Myocyte (in vitro differentiated cells): ENCODE measurements at places on chromosomes 5 and 9. TPM values are rescaled to one million over a fixed set of nuclear protein-coding genes. Genes with fewer than 3 reads are reported as not detected.
A peak's percentile ranks its signal among the peaks of the same experiment; 100 is the strongest.

DNA sequence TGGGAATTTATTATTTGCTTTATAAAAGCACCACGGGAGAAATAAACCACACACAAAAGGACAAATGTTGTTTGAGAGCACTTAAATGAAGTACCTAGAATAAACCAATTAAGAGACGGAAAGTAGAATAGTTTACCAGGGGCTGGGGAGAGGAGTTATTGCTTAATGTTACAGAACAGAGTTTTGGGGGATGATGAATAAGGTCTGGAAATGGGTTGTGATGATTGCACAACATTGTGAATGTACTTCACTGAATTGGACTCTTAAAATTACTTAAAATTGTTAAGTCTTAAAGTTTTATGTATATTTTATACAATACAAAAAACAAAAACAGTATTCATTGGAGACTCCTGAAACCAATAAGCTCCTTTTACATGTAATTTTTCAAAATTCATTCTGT is 1.5 kb downstream of the ZBTB43 start:
- DNase-seq = no peak

DNA sequence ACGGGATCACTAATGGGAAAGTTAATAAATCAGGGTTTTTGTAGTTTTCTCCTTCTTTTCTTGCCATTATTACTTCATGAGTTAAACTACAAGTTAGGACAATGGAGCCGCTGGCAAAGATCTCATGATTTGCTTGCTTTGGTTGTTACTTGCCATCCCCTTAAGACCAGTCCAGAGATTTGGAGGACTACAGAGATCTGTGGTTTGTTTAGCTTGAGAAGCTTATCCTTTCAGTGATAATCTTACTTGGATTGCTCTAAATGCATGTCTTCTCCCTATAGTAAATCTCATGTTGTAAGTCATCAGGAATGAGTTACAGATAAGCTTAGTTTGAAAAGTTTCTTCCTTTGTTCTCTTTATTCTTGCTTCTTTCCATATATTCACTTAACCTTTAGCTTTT is 70.9 kb downstream of the TLE4 start:
- DNase-seq = no peak

DNA sequence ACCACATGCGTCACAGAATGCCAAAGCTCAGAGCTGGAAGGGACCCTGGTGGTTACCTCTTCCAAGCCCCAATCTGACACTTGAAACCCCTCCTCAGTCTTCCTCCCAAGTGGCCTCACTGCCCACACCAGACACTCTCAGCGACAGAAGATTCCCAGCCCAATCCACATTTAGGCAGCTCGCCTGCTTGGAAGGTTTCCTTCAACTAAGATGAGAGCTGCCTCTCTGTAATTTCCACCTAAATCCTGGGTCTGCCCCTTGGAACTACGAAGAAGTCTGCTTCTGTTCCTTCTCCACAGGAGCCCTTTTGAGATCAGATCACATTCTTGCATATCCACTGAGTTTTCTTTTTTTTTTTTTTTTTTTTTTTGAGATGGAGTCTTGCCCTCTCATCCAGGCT is 83.7 kb downstream of the PAX5 start:
- no peak for DNase-seq

The SYNPO gene
- total RNA-seq = 7.8 and 8.1 TPM in 2 replicates

- no peak for DNase-seq
Measured at GRCh38 chr9:6575324-6576034, 70.0 kb downstream of the GLDC start.

- DNase-seq = peak; percentile 90
Measured at GRCh38 chr9:37913480-37914153, 9.7 kb upstream of the SLC25A51 start.

- DNase-seq = no peak
Measured at GRCh38 chr5:149282966-149283332, 11.3 kb downstream of the AFAP1L1 start.

DNA sequence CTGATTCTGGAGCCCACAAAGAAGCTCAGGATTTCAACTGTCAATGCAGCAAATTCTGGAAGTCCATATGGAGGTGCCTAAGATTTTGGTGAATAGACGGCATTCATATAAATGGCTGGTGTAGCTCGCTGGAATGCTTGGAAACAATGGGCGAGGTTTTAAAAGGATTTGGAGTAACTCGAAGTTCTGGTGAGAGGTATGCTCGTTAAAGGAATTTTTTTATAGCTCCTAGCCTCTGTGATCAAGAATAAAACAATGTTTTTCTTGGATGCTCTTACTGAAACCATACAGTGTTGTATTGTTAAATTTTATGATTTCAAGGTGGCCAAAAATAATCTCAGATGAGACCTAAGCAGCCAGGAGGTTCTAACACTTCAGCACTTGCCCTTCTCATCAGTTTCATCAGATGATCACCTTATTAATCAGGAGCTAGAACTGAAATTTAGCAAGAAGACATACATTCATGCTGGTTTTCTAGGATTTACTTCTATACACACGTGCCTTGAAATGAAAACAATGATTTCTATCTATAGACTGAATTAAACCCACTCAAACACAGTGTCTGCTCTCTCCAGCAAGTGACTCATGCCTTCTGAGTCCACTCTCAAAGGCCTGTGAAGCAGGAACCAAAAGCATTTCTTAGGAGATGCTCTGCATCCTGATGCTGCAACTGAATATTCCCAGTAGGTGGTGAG is 79.2 kb downstream of the OTULIN start:
- DNase-seq = no peak

DNA sequence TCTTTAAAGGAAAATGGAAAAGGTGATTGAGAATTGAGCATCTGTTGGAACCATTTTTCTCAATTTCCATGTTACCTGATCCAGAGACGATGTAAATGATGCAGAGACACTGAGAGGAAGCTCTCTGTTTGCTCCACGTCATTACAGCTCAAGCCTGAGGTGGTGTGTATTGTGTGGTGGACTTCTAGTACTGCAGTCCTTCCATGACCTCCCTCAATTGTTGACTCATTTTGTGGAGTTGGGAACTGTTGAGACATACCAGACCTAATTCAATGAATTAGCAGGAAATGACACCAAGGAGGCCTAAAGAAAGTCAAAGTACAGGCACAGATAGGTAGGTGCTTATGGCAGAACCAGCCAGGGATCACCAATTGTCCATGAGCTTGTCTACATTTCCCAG is 15.6 kb upstream of the LVRN start:
- DNase-seq = no peak

DNA sequence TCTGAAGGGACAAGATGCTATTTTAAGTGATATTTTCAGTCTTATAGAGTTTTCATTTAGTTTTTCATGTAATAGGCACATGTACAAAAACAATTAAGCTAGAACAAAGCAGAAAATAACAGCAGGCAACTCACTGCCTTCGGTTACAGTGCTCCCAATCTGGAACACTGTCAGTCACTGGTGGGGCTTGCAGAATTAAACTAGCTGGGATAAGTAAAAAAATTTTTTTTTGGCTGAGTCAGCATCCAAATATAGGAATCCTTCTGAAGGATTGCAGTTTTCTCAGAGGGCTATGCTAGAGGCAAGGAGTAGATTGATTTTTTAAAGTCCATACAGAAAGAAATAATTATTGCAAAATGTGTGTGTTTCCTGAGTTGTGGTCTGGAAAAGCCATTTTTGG is 250.2 kb upstream of the RFX3 start:
- peak; percentile 41 for DNase-seq

The SLC36A3 gene
- total RNA-seq = not detected in 2 replicates

- DNase-seq = no peak
Measured at GRCh38 chr5:54517174-54517511, 416 bp upstream of the SNX18 start.

- DNase-seq = no peak
Measured at GRCh38 chr9:34387239-34387638, 10.5 kb upstream of the MYORG start.

GRCh38 chr5:106311230-106311915 is 1359.4 kb downstream of the EFNA5 start:
- no peak for DNase-seq

DNA sequence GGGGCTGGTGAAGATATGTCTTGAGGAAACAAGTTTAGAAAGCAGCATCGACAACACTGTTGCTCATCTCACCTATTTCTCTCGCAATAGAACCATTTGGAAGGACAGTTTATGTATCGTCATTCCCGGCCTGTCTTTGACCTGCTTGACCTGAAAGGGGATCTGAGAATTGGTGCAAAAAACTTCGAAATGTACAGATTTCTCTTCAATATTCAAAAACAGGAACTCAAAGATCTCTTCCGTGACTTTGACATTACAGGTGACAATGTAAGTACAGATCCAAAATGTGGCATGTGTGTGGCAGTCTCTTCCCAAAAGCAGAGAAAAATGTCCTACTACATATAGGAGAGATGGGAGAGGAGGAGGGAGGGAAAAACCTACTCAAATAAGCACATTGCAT is 6.5 kb downstream of the EFCAB9 start:
- no peak for DNase-seq

DNA sequence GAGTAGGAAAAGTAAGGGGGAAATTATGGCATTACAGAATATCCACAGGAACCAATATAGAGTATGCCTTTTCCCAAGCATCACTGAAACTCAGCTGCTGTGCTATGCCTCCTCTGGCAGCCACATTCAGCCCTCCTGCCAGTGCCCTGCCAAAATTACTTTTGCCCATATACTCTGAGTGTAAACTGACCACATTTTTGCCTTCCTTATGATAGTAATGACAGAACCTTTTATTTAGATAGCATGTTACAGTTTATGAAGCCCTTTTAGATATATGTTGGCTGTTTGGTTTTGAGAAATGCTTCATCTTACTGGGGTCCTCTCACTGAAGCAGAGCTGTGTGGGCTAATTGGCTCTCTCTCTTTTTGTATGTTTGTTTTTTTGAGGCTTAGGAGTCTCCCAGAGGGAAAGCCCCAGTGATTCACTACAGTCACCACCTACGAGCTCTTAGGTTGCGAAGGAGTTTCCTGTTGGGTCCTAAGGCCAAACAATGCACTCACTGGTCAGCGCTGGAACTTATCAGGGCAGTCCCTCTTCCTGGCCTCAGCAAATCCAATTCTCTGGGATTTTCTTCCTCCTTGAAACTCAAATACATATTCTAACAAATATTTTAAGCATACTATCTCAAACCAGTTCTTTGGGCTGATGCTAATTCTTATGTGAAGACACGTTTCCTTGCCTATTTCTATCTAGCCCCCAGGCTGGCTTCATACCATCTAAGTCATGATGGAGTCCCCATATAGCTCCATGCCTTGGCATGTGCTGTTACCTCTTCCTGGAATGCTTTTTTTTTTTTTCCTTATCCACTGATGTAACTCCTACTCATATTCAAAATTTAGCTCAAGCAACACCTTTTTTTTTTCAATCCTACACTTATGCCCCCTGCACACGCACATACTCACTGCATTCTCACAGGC is 3.7 kb downstream of the PHF24 start:
- DNase-seq = peak; percentile 15

The SPATA31A3 gene
- not detected in 2 replicates for total RNA-seq

The RAD1 gene
- 19.2 and 21.4 TPM in 2 replicates for total RNA-seq

DNA sequence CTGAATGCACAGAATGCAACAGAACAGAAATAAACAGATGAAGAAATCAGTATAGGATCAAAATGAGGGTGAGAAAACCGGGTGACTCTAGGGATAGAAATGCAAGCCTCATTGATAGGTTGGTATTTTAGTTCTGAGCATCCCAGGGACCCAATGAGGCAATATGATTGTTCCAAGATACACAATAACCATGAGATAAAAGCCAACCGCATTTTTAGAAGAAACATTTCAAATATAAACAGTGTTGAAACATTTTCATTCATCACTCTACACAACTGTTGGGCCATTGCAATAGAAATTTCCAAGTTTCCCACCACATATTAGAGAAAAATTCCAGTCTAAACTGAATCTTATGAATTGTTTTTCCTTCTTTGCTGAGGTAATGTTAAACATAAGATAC is 452.3 kb upstream of the PTGER4 start:
- DNase-seq = no peak

- DNase-seq = peak; percentile 59
Measured at GRCh38 chr9:132160802-132161742, 786 bp upstream of the NTNG2 start.

DNA sequence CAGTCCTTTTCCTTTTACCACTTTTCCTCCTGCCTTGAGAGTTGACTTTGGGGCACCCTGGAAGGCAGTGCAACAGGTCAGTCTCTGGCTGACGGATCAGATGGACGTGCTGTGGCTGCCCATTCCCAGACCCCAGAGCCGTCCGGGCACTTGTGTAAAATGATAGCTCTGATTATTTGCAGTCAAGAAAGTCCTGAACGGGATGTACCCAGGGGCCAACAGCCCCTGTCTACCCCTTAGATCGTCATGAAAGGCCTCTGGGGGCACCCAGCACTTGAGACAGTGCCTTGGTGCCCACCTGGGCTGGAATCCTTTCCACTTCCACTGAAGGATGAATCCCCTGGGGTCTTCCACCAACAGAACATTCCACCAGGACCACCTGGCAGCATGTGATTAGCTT is 17.7 kb upstream of the ANGPTL2 start:
- no peak for DNase-seq

- no peak for DNase-seq
Measured at GRCh38 chr5:56839062-56839461, 23.7 kb downstream of the MAP3K1 start.

The BTNL3 gene
- total RNA-seq = 0.21 TPM in 1 of 2 replicates, not detected in the other

DNA sequence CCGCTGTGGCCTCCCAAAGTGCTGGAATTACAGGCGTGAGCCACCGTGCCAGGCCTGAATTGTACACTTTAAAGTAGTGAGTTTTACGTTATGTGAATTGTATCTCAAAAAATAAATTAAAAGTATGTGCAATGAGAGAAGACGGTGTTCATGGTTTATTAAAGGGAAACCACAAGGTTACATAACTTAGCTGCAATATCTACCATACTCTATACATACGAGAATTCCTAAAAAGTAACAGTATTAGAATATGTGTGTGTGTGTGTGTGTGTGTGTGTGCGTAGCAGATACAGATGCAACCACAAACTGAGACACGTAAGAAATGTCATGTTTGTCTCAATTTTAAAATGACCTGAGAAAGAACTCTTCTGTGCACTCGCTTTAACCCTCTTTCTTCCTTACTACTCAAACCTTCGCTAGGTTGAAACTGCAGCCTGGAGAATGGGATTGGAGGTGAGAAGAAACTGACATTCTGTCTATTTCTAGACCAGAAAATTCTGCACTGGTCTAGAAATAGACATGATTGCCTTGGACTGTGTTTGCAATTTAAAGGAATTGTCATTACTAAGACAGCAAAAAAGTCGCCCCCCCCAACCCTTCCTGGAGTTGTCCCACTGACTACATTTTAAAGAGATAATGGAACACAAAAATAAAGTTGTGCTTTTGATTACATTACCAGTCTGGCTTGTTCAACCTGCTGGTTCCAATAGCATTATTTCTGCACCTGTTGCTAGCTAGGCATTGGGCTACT is 167.0 kb downstream of the RGS3 start:
- DNase-seq = no peak

- no peak for DNase-seq
Measured at GRCh38 chr5:103434057-103434456, 128.5 kb downstream of the NUDT12 start.

The CCL27 gene
- total RNA-seq = not detected in 2 replicates

DNA sequence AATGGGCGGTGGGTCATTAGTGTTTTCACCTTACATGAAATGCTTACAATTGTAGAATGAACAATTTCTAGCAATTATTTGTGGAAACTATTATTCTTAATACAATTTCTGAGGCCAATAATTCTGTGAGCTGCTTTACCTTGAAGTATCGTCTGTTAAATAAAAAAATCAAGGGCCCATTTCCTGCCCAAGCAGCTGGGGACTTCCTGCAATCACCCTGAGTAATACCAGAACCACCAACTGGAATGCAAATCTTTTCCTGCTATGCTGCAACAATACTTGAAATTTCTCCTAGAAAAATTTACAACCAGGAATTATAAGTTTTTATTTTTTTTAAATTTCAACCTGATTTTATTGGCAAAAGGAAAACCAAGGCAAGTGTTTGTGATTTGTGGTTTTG is 52.6 kb downstream of the ADAMTS16 start:
- DNase-seq = no peak

GRCh38 chr9:9112001-9112720 is 1312.6 kb upstream of the DMAC1 start:
- DNase-seq = no peak

The GCNT4 gene
- total RNA-seq = 0.35 and 0.47 TPM in 2 replicates
